ENCODE measurements at places on chromosomes 1 and 21. TPM values are rescaled to one million over a fixed set of nuclear protein-coding genes. Genes with fewer than 3 reads are reported as not detected.
A peak's percentile ranks its signal among the peaks of the same experiment; 100 is the strongest.

Gene RCOR3
- total RNA-seq, result 27.2 TPM

Gene NR5A2
- total RNA-seq, result 2.1 TPM

Gene OR2AK2
- total RNA-seq, result not detected

Gene ATAD3C
- 15.7 TPM for total RNA-seq

Gene GBP7
- not detected for total RNA-seq

Gene CD247
- total RNA-seq, result 8.7 TPM

Gene PPP1R8
- 28.1 TPM for total RNA-seq

Gene EFNA4
- total RNA-seq, result 5.0 TPM

Gene LYPLAL1
- total RNA-seq, result 42.7 TPM

Gene SLC25A34
- 12.1 TPM for total RNA-seq

DNA sequence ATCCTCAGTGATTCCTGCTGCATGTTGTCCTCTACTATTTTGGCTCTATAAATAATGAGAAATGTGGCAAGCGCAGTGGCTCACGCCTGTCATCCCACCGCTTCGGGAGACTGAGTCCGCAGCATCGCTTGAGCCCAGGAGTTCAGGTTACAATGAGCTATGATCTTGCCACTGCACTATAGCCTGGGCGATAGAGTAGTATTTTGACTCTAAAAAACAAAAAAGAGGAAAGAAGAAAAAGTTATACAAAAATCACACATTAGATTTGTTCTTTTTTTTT is 756 bp upstream of the SLC25A44 start:
- H3K36me3 ChIP-seq, result peaks cover 12% of the 10 kb centered on the region
- peaks cover 16% of the 10 kb centered on the region for H3K4me1 ChIP-seq
- peak overlapping the region; percentile 90 for H3K4me3 ChIP-seq

DNA sequence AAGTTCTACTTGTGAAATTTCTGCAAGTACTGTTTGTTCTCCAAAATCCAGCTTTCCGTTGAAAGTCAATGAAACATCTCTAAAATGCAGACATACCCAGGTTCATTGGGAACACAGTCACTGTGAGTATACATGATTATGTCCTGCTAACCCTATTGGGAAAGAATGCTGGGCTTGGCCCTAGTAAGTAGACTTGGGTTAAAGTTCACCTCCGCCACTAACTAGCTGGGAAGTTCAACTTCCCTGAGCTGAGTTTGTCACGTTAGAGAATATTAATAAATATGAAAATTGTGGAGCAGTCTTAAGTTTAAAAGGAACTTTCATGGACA is 10.5 kb upstream of the PGD start:
- peak overlapping the region; percentile 78 for H3K27ac ChIP-seq
- no peak for DNase-seq
- no peaks in the 10 kb centered on the region for H3K36me3 ChIP-seq
- H3K4me1 ChIP-seq, result peaks cover 15% of the 10 kb centered on the region

GRCh38 chr1:201024625-201024998 is 1.1 kb upstream of the KIF21B start:
- H3K4me3 ChIP-seq, result no peak overlapping the region
- DNase-seq, result no peak
- peaks cover 84% of the 10 kb centered on the region for H3K4me1 ChIP-seq
- peak overlapping the region; percentile 51 for H3K27ac ChIP-seq
- H3K36me3 ChIP-seq, result no peaks in the 10 kb centered on the region

DNA sequence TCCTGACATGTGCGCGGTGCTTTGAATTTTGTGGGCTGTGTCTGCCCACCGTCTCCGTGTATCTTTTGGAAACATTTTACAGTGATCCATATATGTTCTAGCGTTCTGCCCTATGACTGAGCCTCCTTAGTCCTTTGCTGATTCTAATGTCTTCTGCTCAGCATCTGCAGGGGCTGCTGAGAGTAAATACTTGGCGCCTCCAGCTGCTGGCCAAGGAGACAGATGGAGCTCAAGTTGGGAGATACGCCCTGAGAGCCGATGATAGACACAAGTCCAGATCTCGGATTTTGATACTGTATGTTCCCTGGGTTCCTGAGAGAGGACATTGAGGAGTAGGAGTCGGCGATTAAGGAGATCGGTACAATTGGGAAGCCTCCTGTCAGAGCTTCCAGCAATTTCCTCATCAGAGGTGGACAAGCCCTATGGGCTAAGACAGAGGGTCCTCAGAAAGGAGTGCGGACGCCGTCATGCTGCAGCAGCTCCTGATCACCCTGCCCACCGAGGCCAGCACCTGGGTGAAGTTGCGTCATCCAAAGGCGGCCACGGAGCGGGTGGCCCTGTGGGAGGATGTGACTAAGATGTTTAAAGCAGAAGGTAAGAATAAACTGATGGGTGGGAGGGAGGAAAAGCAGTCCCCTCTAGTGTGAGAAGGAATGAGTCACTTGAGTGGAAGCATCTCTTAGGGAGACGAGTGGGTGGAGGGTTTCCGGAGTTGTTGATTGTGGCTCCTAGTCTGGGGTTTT is 390 bp downstream of the ZFP69B start:
- H3K4me1 ChIP-seq, result peaks cover 5% of the 10 kb centered on the region
- peak; percentile 52 for DNase-seq
- H3K4me3 ChIP-seq, result peak overlapping the region; percentile 72
- no peaks in the 10 kb centered on the region for H3K27me3 ChIP-seq

DNA sequence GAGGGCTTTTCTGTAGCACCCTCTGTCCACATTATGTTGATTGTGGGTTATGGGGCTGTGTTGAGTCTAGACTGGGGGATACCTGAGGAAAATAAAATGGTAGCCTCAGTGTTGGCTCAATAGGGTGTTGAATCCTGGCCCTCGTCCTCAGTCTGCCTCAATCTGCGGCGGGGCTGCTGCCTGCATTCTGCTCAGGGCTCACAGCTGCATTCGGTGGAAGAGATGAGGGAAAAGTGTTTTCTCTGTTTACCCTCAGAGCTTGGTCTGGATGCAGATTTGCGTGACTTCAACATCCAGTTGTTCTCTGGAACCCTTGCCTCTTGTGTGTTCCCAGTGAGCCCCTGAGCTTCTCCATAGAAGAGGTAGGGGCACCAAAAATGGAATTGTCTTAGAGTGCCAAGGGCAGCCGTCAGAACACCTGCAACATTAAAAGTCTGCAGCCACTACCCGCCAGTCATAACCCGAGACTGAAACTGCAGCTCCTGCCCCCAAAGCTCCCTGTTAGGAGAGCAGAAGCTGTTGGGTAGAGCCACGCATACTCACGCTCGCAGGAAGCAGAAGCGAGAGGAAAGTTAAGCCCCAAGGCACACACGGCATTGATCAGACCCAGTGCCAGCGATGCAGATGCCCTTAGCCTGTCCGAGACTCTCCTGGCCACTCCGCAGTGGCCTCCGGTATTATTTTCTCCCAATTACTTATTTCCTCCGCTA is 215.3 kb upstream of the C1orf174 start:
- H3K4me1 ChIP-seq, result no peaks in the 10 kb centered on the region
- no peak overlapping the region for H3K27ac ChIP-seq
- no peaks in the 10 kb centered on the region for H3K27me3 ChIP-seq
- no peaks in the 10 kb centered on the region for H3K36me3 ChIP-seq
- no peak for DNase-seq

DNA sequence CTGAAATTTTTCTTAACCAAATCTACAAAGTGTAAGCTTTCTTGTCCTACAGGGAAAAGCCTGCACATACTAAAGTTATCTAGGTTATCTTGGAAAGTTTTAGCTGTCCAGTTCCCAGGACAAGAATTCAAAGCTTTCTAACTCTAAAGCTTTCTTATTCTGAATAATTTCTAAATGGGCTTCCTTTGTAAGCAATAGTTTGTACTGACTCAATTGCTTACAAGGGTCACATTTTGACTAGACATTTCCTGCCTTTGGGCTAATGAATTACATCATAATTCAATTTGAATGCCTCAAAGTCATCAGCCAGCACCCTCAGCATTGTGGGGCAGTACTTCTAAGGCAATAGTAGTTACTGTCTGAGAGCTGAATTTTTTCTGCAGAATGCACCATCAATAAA is 223.0 kb downstream of the LTN1 start:
- H3K27me3 ChIP-seq, result no peaks in the 10 kb centered on the region
- H3K27ac ChIP-seq, result no peak overlapping the region
- no peak overlapping the region for H3K4me3 ChIP-seq
- H3K36me3 ChIP-seq, result no peaks in the 10 kb centered on the region

DNA sequence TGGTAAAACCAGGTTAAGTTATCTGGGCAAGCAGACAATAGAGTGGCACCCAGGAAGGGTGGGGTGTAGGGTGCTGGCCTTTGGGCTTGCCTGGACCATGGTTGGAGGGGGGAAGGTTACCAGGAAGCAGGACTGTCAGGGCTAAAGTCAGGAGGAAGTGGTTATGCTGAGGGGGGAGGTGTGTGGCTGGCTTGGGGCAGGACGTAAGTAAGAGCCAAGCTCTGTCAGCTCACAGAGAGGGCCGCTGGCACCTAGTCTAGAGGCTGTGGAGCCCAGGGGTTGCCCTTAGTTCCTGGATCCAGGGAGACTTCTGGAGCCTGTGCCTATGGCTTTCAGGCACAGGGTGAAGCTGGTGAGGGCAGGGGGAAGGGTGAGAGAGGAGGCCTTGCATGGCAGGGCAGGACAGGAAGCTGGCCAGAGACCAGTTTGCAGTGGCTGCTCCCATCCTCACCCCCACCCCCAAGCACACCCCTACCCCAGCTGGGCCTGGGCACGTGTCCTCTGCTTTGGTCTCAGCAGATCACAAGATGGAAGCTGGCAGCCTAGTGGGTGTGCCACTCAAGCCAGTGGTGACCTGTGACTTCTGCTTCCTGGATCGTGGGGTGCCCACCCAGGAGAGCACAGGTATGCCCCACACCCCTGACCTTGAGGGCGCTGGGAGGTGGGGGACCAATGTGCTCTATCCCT is 20.5 kb upstream of the SMYD3 start:
- H3K27me3 ChIP-seq, result no peaks in the 10 kb centered on the region

- H3K27me3 ChIP-seq, result no peaks in the 10 kb centered on the region
- H3K27ac ChIP-seq, result no peak overlapping the region
- no peak overlapping the region for H3K4me3 ChIP-seq
- H3K4me1 ChIP-seq, result peaks cover 21% of the 10 kb centered on the region
- no peaks in the 10 kb centered on the region for H3K36me3 ChIP-seq
- no peak for DNase-seq
Measured at GRCh38 chr1:243449373-243449772, 193.5 kb downstream of the SDCCAG8 start.

DNA sequence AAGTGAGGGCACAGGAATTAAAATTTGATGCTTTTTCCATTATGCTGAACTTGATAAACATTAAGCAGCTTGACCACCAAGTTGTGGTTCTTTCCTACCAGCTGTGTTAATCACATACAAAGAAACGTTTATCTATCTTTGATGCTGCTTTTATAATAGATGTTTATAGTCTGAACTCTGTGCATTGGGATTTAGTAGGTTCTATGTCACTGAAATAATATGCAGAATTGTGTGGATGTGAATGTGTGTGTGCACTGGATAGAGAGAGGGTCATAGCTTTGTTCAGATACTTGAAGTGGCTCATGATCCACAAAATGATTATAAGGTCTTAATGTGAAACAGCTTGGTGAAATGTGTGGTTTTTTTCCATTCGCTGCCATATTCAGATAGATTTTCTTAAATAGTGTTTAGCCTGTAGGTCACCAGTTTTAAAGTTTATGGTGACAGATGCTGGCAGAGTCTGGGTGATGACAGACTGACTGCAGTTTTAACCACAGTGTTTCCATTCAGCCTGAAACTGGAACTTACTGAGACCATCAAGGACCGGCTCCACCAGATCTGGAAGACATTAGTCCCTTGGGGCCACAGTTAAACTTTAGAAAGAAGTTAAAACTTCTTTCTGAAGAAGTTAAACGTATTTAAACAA is 10.2 kb downstream of the DDI2 start:
- H3K27me3 ChIP-seq, result no peaks in the 10 kb centered on the region
- peaks cover 49% of the 10 kb centered on the region for H3K4me1 ChIP-seq
- DNase-seq, result no peak
- no peak overlapping the region for H3K4me3 ChIP-seq
- no peak overlapping the region for H3K27ac ChIP-seq

- DNase-seq, result peak; percentile 87
- no peaks in the 10 kb centered on the region for H3K27me3 ChIP-seq
- peaks cover 35% of the 10 kb centered on the region for H3K4me1 ChIP-seq
- H3K27ac ChIP-seq, result peak within 1 kb of the TSS; percentile 98
Measured at GRCh38 chr1:228487336-228488124, at the start of gene RNF187. TSS of gene RNF187 (plus strand) at chr1:228487382.

GRCh38 chr1:12479311-12479710 is 138.7 kb downstream of the DHRS3 start:
- no peaks in the 10 kb centered on the region for H3K36me3 ChIP-seq
- no peaks in the 10 kb centered on the region for H3K27me3 ChIP-seq
- H3K4me1 ChIP-seq, result peaks cover 76% of the 10 kb centered on the region
- no peak overlapping the region for H3K4me3 ChIP-seq

DNA sequence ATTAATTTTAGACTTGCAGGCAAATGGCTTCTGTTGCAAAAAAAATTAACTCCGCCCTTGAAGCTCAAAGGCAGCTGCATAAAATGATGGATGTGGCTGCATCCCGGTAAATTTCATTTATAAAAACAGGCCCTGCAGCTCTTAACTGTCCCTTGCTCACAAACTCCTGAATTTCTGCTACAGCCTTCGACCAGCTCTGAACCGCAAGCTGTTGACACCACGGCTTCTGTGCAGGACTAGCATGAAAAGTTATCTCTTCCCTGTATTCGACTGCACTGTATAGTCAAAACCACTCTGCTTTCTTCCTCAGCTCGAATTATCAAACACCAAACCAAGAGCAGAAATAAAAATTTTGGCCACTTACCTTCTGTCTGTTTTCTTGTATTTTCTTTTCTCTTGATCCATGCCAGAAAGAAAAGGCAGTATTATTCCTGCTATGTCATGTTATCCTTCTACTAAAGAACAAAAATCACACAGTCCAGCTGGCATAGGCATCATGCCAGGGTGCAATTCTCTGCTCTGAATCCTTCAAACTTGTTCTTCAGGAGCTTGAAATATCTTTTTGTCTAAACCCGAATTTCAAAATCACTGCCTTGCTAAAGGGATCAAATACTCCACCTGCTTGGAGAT is 195.5 kb upstream of the NCAM2 start:
- H3K27ac ChIP-seq, result no peak overlapping the region
- H3K4me3 ChIP-seq, result no peak overlapping the region
- H3K36me3 ChIP-seq, result no peaks in the 10 kb centered on the region
- H3K4me1 ChIP-seq, result no peaks in the 10 kb centered on the region
- no peak for DNase-seq

All from upper lobe of left lung (tissue), 6 donors.